ENCODE measurements at places on chromosomes 5 and 9. TPM values are rescaled to one million over a fixed set of nuclear protein-coding genes. Genes with fewer than 3 reads are reported as not detected.

- DNase-seq = no peak
Observed at GRCh38 chr9:292915-293314, 78.2 kb downstream of the DOCK8 start.

DNA sequence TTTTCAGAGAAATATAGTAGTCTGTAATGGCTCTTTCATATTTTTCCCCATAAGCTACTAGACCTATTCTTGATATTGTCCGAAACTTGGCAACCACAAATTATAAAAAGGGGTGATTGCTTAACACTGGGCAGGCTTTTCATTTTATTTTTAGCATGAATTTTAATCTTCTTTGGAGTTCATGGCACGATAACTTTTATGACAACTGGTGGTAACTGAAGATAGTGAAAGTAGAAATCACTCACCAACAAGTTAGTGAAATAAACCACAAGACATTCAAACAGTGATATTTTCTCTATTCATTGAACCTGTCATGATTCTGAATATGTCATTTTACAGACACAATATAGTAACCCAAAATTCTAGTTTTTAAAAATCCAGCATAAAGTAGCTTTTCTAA, 213.9 kb downstream of the PRDM9 start:
- no peak for DNase-seq

PCDHA9 gene
- total RNA-seq = 2.5 TPM

- no peak for DNase-seq
Observed at GRCh38 chr9:124809211-124809610, 32.3 kb downstream of the OLFML2A start.

GRCh38 chr9:71758277-71758676, 10.0 kb downstream of the CEMIP2 start:
- no peak for DNase-seq

GRCh38 chr5:78746021-78746770, 97.6 kb upstream of the LHFPL2 start:
- no peak for DNase-seq

GRCh38 chr5:68803881-68804319, 289.9 kb upstream of the SLC30A5 start:
- no peak for DNase-seq

Data from type B pancreatic cell (in vitro differentiated cells).